ENCODE measurements at places on chromosomes 6 and 20.

DNA sequence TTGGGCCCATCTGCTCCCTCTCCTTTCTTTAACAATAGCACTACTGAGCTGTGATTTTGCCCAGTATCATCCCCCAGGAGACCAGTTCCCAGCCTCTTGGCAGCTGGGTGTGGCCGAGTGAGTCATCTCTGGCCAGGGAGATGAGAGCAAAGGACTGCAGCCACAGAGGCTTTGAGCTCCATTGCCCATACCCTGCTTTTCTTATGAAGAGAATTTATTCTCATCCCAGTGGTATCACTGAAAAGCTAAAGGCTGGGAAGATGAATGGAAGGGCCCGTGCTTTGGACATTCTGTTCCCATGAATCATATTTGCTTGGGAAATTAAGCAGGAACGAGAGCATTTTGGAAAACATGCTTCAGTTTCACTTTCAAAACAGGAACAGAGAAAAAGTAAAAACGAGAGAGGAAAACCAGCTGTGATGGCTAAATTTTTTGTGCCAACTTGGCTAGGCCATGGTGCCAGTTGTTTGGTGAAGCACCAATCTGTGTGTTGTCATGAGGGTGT lies 14.9 kb downstream of the CST3 start:
- DNase-seq, result no peak

DNA sequence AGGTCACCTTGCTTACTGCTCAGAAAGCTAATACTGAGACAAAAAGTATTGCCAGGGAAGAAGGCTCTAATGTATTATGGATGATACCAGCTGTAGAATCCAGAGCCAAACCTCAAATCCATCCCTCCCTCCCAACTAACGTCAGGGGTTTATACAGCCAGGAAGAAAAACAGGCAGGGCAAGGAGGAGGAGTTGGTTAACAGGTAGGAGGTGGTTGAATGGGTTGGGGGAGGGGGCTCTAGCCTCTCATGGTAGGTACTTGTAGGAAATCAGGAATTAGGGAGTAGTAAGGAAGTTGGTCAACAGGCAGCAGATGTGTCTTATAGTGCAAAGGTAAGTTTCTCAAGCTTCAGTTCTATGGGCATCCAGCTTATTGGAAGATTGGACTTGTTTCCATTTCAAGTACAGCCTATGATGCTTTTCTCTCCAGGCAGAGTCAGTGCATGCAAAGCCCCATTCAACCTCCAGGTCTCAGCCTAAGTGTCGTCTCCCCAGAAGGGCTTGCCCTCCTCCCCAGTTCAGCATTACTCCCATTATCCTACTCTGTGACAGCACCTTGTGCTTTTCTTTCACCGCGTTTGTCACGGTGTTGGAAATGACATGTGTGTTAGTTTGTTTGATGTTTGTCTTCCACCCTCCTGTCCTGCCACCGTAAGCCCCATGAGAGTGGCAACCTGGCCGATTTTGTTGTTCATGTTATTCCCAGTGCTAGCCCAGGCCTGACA lies 38.1 kb downstream of the PNLDC1 start:
- no peak for DNase-seq

- DNase-seq, result no peak
These were observed 6.2 kb downstream of the HEBP2 start for GRCh38 chr6:138410048-138410735.

- no peak for DNase-seq
These were observed 51.7 kb downstream of the FAM50B start for GRCh38 chr6:3900744-3901336.

- no peak for DNase-seq
These were observed 1.3 kb downstream of the CGA start for GRCh38 chr6:87093651-87094050.

DNA sequence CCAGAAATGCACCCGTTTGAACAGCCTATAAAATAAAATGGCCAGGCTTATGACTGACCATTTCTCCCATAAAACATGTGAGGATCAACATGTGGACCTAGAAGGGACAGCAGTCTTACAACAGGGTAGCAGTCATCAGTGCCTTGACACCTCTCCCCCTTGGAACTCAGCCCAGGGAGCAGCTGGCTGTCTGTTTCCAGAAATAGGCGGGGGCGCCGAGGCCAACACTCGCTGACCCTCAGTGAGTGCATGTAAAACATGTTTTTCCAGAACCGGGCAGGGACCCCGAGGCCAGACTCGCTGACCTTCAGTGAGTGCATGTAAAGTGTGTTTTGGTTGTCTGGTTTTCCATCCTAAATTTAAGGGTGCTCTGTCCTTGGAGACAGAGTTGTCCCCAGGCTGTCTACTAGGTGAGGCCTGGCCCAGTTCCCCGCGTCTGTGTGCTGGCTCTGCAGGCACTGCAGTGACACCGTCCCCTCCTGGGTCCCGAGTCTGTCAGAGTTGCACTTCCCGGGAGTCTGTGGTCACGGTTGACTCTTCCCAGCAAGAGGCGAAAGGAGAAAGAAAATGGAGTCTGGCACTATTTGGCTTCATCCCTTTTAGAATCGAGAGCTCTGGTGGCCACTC lies 19.8 kb upstream of the ADRM1 start:
- DNase-seq, result no peak

GRCh38 chr6:52573295-52573694 lies 3.6 kb downstream of the TRAM2 start:
- DNase-seq, result no peak

GRCh38 chr20:36471885-36472636 lies 69.3 kb upstream of the MYL9 start:
- no peak for DNase-seq

GRCh38 chr20:38165089-38165965 lies at the start of gene TGM2:
Gene TGM2, minus strand, starts transcription at chr20:38165270. Its CDS starts 72 bp downstream, at chr20:38165198.
- peak; percentile 59 for DNase-seq

GRCh38 chr6:164022632-164023031 lies 608.1 kb downstream of the QKI start:
- DNase-seq, result no peak

- DNase-seq, result peak; percentile 61
These were observed 15.3 kb downstream of the ANKRD60 start for GRCh38 chr20:58213121-58213520.

GRCh38 chr6:33762713-33763112 lies 16.0 kb upstream of the IP6K3 start:
- no peak for DNase-seq
